Fibroblast of villous mesenchyme (primary cell): ENCODE measurements at places on chromosomes 4 and X.

DNA sequence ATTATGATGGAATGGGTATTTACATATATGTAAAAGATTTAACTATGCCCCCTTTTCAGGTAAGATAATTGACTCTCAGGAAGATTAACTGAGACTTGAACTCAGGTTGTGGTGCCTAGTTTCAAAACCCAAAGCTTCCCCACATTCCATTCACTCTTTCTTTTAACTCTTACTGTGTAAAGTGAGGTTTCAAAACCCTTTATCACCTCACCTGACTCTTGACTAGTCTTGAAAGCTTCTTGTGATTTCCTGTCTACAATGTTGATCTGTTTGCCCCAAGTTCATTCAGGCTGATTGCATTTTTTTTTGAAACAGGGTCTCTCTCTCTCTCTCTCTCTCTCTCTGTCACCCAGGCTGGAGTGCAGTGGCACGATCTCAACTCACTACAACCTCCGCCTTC, 40.5 kb upstream of the RAPGEF2 start:
- DNase-seq, result no peak

DNA sequence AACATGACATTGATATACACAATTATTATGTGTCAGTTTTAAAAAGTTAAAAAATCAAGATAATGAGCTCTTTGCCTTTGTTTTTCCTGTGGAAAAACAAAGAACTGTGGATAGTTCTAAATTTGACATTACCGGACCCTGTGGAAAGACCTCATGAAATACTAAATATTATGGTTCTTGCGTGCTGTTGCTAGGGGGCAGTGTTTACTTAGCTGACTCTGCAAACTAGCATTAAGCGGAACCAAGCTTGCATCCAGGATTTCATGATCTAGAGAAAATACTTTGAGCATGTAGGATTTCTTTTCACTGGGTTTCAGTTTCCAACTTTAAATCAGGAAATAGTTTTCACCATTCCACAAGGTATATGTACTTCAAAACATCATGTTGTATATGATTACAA, 33.6 kb downstream of the CLCN4 start:
- DNase-seq, result peak; percentile 75

DNA sequence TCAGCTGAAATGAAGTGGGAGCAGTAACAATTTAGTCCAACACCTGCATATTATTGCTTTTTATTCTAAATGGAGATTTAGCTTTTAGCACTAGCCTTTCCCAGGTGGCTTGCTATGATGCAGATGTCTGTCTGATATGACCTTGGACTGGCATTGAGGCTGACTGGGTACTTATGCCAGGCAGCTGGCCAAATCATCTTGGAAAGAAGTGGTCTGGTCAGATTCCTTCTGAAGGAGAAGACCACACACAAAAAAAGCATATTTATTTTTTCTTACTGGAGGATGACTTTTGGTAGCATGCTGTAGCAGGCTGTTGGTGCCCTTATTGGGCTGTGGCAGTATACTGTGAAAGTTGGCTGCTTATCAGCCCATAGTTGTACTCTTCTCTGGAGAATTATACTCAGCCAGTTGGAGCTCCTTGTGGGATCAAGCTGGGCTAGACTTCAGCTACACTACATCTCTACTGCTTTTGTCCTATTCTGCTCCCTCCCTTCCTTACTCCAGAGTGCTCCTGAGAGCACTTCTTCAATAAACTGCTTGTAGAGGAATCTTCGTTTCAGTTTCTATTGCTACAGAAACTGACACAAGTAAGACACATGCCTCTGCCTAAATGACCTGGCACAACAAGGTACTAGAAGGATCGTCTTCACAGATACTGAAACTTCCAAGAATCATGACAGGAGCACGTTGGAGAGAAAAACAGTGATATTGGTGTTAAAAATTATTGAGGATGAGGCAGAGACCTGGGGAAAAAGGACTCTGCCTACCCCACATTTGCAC, 196.8 kb upstream of the RPS6KA3 start:
- no peak for DNase-seq

DNA sequence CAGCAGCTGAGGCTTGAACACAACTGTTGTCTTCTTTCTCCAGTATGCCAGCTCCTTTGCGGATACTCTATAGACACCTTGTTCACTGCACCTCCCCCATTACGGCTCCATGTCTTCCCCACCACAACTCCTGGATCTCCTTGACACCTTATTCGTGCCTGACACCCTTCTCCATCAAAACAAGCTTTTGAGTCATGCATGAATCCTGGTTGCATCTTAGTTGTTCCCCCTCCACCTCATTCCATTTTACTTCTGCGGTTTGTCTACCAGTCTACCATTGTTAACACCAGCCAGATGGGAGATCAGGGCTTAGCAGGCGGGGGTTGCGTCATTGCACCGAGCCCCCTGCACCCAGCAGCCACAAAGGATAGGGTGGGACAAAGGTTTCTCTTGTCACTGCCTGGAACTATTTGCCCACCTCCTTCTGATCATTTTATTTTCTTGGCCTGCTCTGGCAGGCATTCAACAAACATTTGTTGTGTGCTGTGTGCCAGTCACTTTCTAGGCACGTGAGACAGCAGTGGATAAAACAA, 2.0 kb upstream of the CDK16 start:
- no peak for DNase-seq

- DNase-seq, result no peak
Measured at GRCh38 chr4:41029098-41029497, 185.2 kb downstream of the APBB2 start.

DNA sequence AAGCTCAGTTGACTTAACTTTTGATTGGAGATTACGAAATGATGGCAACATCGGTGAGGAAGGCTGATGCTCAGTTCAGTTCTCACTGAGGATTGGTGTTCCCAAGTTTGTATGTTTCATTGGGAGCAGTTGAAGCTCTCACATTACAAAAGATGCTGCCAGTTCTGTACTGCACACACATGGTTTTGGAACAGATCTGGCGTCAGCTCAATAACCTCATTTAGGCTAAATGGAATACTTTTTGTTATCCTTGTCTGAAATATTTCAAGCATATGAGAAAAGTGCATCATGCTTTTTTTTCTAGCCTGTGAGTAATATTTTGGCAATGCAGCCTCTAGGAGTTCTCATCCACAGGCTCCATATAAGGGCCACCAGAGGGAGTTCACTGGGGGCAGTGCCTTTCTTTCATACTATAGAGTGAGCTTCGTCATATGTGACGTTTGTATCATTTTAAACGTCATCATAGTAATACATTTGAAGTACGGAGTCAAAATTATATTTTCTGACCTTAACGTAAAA, 4.1 kb downstream of the ENPEP start:
- DNase-seq, result peak; percentile 88

DNA sequence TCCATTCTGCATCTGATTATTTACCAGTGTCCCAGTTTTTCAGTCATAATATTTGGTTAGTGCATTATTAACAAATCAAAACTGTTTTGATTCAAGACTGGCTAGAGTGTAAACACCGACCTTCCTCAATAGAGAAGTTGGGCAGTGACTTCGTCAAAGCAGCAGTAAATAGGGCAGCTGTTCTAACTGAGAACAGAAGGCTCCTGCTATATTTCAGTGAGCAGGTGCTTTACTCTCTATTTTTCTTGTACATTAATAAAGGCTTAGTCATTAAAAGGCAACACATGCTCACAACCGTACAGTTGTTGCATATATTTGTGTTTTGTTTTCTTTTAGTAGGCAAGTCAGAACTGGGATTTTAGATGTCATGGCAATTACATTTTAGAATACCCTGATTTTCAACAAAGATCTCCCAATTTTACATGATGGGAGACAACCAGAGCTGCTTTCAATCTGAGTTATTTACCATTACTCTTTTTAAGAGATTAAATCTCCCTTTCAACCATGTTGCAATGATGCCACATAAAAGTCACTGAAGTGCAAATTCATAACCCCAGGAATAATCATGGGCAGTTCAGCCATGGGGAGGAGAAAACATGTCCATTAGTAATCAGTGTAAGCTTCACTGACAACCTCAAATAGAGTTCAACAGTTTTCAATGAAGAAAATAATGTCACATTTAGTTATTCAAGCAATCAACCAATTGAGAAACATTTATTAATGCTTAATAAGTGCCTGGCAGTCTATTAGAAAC, 233.3 kb downstream of the NDST4 start:
- DNase-seq, result peak; percentile 13

- no peak for DNase-seq
Measured at GRCh38 chr4:102869569-102870197, 891 bp downstream of the CISD2 start.

DNA sequence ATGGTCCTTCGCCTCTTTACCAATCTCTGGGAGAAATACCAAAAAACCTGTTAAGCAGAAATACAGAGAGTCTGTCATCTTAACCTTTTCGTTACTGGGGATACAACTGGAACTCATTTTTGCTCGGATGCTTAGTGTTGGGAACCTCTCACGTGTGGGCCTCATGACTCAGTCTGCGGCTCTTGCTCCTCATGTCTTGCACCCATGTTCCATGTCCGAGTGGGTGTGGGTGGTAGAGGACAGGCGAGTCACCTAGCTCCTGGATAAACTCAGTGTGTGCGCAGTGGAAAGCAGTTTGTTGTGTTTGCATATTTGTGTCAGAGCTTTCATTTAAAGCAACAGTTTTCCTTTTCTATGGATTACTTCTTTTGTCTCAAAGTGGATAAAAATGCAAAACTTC, 70.6 kb downstream of the TNIP2 start:
- peak; percentile 18 for DNase-seq

DNA sequence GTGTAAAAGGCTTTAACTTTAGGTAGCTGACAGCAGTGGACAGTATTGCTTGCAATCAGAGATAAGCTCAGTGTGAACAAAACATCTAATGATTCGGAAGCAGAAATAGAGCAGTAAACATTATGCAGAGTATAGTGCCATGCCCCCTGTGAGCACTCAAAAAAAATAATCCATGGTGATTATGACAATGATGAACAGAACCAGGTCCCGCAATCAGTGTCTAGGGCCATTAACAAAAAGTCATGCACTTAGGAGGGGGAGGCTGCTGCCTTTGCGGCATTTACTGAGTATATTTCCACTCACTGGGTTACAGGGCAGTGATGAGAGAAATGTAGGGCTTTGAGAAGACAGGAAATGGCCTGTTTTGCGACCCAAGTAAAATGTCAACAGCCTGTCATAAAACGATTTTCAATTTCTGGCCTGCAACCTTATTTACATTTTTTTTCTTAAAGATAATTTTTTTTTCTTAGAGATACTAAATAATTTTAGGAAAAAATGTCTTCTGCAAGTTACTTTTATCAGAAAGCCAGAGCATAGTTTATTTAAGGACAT, 27.3 kb upstream of the NEIL3 start:
- peak; percentile 41 for DNase-seq

GRCh38 chrX:38993500-38993899, 192.2 kb downstream of the MID1IP1 start:
- DNase-seq, result no peak

- no peak for DNase-seq
Measured at GRCh38 chr4:111492496-111492895, 652.8 kb upstream of the FAM241A start.

DNA sequence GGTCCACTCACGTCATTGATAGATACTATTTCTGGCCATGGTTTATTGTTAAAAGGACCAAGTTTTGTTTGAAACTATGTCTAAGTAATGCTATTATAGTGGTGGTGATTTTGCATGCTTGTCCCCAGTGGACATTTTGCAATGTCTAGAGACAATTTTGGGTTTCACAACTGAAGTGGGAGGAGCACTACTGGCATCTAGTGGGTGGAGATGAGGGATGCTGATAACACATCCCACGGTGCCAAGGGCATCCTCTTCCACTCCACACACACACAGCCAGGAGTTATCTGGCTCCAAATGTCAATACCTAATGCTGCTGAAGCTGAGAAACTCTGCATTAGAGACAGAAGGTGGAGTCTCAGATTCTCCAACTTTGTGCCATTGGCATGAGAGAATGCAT, 131.2 kb downstream of the FRMPD4 start:
- peak; percentile 8 for DNase-seq

- no peak for DNase-seq
Measured at GRCh38 chr4:189809241-189809735, 131.4 kb upstream of the FRG1 start.

DNA sequence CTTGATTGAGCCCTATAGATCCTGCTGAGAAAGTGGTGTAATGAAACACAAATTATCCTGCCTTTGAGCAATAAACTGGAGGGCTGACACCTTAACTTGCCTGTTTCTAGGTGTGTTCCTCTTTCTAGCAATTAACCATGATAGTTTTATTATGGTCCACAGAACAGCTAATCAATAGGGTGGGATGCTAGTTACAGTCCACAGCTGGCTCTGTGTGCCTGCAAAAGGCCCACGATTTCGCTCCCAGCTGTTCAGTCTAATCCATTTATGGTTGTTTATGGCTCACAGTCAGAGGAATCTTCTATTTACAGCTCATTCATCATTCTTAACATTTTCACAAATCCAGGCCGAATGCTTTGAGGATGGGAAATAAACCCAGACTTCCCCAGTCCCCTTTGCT, 674.9 kb downstream of the SMARCA1 start:
- no peak for DNase-seq

DNA sequence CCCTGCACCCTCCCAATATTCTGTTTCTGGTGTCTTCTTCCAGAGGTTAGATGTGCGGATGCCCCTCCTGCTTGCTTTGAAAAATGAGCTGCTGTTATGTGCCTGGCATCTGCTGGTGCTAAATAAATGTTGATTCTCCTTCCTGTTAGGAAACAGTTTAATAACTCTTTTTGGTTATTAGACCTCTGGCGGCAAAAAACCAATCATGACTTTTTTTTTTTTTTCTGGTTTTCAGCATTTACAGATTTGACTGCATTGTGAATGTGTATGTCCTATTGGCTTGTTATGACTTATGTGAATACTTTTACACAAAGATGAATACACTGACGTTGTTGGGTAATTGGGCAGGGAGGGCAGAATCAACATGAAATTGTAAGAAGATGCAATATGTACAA, 13.6 kb upstream of the TMEM156 start:
- DNase-seq, result peak; percentile 40

GRCh38 chr4:123468479-123469031, 72.0 kb downstream of the SPRY1 start:
- no peak for DNase-seq

- DNase-seq, result no peak
Measured at GRCh38 chr4:6489927-6490326, 17.5 kb upstream of the PPP2R2C start.

GRCh38 chr4:103002551-103002950, 17.0 kb downstream of the SLC9B1 start:
- DNase-seq, result peak; percentile 19

GRCh38 chrX:22015139-22015750, 16.9 kb upstream of the PHEX start:
- no peak for DNase-seq

DNA sequence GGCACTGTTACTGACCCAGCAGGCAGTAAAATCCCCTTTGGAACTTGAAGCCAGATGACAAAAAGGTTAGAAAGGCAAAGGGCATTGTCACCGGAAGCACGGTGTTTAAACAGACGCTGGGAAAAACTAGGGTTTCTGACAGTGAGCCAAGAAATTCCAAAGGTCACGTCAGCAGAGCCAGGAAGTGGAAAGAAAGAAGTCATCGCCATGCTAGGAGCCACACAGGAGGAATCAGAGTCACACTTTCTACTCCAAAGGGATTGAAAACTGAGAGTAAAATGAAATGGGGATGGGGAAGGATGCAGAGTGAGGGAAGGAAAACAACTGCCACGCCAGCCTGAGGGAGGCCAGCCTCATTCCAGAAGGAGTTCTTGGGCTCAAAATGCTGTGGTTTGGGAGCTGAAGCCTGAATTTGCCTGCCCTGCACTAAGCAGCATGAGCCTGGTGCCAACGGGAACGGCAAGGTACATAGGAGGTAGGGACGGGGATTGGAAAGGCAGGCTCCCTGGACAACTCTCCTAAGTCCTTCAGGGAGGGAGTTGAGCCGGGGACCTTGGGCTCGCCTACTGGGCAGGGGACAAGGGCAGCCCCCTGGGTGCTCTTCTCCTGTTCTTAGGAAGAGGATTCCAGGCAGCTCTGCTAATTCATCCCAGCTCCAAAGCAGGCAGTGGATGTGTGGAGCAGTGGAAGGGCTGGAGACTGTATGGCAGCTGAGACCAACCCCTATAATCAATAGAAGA, 66.8 kb downstream of the SOWAHB start:
- peak; percentile 98 for DNase-seq
